ENCODE measurements at places on chromosomes 2 and 18.

DNA sequence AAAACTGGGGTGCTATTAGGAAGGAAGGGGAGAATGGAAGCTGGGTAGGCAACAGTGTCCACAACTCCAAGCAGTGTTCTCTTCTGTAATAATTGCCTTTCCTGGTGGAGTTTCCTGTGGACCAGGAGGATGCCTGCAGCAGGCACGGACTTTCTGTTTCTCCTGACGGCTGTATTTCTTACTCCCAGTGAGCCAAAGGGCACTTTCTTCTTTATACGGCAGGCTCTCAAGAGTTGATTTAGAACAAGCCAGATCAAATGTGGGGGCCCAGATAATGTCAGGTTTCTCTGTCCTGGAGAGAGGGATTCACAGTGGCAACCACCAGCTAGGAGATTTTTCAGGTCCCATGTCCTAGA is 13.0 kb upstream of the PROC start:
- no peak for DNase-seq

DNA sequence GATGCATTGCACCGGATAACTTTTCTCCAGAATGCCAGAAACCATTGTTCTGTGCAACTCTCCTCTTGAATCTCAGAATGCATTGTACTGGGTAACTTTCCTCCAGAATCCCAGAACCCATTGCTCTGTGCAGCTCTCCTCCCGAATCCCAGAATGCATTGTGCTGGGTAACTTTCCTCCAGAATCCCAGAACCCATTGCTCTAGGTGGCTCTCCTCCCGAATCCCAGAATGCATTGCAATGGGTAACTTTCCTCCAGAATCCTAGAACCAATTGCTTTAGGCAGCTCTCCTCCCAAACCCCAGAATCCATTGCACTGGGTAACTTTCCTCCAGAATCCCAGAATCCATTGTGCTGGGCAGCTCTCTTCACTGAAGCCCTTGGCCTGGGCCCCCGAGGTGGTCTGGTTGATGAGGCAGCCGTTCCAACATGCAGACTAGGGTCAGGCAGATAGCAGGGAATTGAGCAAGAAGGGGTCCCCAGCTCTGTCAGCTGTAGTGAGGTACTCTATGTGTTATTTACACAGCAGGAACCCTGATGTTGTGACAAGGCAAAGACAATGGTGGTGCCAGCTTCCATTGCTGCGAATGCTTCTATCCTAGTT is 9.4 kb downstream of the FOSL2 start:
- no peak for DNase-seq

GRCh38 chr2:232339121-232340081 is 39.1 kb upstream of the ALPP start:
- DNase-seq = no peak

DNA sequence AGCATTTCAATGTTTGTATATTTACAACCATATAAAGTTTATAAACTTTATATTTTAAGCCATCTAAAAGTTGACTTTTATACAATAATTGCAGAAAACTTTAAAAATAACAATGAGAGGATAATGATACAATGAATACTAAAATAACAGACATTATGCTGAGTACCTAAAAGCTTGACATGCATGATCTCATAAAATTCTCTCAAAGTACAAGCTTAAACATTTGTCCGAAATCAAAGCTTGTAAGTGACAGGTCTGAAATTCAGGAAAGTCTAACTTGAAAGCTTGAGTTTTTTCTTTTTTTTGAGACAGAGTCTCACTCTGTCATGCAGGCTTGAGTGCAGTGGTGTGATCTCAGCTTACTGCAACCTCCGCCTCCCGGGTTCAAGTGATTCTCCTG is 84.1 kb upstream of the FRZB start:
- no peak for DNase-seq

- no peak for DNase-seq
These were observed 298.4 kb downstream of the FSIP2 start for GRCh38 chr2:186036862-186037449.

Measured in stimulated activated CD4-positive, alpha-beta T cell treated with anti-CD3 and anti-CD28 coated beads, Interleukin-12 subunit alpha, Interleukin-12 subunit beta, amount 100 ng/mL, for 48 hours (primary cell).